Right lung (tissue), 10 donors: ENCODE measurements at places on chromosomes 6 and 20. TPM values are rescaled to one million over a fixed set of nuclear protein-coding genes. Genes with fewer than 3 reads are reported as not detected.

Gene TRIM10
- 0.34 TPM for polyA plus RNA-seq

Gene STX11
- 3.0 TPM for polyA plus RNA-seq

Gene MYCT1
- polyA plus RNA-seq = 38.1 TPM

Gene BPIFB4
- polyA plus RNA-seq = not detected

Gene SEL1L2
- not detected for polyA plus RNA-seq

Gene FOXS1
- polyA plus RNA-seq = 5.0 TPM

Gene SGK2
- polyA plus RNA-seq = 12.5 TPM

Gene ACTL10
- 0.54 TPM for polyA plus RNA-seq

- DNase-seq = no peak
These were observed 547.8 kb downstream of the TENT5A start for GRCh38 chr6:81204731-81205130.

GRCh38 chr6:28794175-28795002, 129.4 kb downstream of the TRIM27 start:
- no peak for DNase-seq

GRCh38 chr6:91824331-91824730, 1237.5 kb upstream of the MAP3K7 start:
- no peak for DNase-seq

DNA sequence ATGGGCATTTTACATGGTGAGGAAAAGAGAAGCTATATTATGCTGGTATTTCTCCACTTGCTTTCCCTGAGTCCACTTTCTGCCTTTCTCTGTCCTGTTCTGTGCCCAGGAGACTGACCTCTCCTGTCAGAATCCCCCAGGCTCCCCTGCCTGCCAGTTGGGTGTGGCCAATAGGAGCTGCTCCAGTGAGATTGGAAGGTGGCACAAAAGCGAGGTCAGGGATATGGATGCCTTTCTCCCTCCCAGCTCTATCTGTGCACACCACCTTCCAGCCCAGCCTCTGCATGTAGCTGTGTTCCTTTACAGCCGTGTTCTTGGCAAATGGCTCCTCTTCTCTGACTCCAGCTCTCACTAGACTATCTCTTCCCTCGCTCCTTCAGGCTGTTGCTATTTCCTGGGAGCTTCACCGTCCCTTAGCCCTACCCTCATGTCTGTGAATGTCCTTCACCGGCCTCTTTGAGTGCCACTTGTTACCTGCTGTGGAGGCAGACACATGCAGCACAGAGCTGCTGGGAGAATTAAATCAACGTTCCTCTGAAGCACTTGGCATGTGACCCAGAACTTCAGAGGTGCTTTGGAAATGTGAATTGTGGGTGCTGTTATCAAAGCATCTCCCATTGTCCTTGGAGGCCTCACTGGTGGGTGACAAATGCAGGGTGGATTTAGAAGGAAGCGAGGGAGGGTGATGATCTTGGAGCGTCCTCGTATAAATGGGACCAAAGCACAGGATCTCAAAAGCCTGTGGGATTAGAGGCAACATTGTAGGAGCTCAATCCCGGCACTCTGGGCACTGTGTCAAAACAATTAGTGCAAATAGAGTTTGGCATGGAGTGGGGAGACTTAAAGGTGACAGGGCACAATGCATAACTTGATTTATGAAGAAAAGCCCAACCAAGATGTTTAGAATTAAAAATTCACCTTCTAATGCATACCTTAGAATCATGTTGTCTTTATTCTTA, 28.9 kb upstream of the RALGAPA2 start:
- DNase-seq = no peak

GRCh38 chr6:89597988-89598387, 40.6 kb downstream of the LYRM2 start:
- DNase-seq = peak; percentile 32

DNA sequence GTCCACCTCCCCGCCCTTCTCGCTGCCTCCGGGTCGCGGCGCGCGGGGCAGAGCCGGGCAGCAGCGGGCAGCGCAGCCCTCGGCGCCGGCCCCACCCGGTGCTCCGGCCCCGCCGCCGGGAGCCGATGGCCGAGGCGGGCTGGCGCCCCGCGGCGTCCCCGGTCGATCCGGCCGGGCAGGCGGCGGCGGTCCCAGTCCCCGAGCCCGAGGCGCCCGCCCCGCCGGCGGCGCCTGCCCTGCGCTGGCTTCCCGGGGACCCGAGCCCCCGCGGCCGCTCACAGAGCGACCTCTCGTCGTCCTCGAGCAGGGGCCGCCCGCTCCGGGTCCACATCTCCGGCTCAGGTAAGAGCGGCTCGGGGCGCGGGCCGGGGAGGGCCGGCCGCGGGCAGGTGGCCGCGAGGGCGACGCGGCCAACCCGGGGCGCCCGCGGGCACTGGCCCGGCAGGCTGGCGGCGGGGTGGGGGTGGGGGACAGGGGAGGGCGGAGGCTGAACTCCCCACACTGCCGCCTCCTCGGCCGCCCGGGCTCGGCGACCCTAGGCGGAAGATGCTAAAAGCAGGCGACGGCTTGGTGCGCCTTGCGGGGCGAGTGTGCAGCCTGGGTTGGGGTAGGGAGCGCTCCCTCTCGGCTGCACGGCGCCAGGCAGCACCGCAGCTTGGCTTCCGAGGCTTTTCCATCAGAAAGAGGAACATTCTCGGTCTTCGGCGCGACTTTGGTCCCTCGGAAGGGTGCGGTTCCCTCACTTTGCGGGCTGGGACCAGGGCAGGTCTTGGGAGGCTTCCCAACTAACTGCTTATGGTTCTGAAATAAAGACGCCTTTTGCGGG, 25.6 kb upstream of the FUCA2 start:
- DNase-seq = no peak

GRCh38 chr6:87078983-87079616, 15.8 kb downstream of the CGA start:
- no peak for DNase-seq

DNA sequence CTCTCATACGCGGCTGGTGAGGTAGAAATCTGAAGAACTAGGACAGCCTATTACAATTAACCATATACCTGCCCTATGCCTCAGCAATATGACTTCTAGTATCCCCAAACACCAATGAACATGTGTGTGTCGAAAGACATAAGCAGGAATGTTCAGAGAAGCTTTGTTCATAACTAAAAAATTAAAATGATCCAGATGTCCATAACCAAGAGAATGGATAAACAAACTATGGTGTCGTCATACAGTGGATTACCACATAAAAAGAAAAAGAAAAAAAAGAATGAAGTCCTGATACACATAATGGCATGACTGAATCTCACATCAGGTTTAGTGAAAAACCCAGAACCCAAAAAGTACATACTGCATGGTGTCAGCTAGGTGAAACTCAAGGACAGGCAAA, 73.9 kb downstream of the MDN1 start:
- DNase-seq = no peak

DNA sequence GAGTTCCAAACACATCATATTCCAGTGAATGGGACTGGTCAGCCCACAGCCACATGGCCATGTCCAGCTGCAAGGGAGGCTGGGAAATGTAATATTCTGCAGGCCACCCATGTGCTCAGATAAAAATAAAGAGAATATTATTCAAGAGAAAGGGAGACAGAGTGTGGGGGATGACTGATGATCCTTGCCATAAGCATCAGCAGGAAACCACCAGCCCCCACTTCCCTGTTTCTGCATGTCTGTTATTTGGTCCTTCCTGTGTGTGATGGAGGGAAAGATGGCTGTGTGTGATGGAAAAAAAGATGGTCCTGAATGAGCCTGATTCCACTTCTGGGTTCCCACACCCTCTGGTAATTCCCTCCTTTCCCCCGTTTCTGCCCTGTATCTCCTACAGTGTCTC, 13.1 kb upstream of the RSPO4 start:
- DNase-seq = no peak

DNA sequence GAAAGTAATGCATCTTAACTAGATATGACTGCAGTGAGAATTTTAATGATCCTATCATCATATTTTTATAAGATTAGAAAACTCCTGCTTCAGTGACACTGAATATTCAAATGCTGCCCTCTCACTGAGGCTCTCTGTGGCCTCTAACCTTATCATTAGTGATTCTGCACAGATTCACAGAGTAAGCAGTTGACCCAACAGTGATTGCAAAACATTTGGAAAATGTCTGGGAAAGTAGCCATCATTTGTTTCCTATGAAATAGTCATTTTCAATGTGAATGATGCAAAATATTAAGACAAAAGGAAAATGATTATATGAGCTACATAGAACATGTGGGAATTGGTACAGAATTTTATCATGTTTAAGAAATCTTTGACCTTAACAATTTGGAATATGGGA, 210.3 kb downstream of the TBX18 start:
- peak; percentile 26 for DNase-seq

- DNase-seq = no peak
These were observed 61.3 kb downstream of the SAMD5 start for GRCh38 chr6:147569788-147570187.

DNA sequence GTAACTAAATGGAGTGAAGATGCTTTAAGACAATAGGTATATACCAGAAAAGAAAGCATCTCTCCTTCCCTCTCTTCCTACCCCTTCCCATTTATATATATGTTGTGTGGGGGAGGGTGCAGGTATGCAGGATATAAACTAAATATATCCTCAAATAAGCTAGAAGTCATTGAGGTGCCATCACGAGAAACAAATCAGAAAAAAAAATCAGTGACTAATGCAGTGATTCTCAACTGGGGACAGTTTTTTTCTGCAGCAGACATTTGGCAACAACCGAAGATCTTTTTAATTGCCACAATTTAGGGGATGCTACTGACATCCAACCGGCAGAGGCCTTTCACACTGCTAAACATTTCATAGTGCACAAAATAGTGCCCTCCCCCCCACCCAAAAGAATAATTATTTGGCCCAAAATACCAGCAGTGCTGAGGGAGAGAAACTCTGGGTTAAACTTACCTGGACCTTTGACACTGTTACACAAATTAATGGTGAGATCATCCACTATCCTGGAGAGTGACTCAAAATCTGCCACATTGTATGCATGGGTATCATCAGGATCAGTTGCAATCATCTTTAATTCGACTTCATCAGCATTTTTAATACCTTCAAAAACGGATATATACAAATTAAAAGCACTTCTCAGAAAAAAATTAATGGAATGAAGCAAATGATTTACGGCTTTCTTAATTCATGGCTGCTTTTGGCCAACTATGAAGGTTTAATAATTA, 55.0 kb downstream of the COL12A1 start:
- no peak for DNase-seq

DNA sequence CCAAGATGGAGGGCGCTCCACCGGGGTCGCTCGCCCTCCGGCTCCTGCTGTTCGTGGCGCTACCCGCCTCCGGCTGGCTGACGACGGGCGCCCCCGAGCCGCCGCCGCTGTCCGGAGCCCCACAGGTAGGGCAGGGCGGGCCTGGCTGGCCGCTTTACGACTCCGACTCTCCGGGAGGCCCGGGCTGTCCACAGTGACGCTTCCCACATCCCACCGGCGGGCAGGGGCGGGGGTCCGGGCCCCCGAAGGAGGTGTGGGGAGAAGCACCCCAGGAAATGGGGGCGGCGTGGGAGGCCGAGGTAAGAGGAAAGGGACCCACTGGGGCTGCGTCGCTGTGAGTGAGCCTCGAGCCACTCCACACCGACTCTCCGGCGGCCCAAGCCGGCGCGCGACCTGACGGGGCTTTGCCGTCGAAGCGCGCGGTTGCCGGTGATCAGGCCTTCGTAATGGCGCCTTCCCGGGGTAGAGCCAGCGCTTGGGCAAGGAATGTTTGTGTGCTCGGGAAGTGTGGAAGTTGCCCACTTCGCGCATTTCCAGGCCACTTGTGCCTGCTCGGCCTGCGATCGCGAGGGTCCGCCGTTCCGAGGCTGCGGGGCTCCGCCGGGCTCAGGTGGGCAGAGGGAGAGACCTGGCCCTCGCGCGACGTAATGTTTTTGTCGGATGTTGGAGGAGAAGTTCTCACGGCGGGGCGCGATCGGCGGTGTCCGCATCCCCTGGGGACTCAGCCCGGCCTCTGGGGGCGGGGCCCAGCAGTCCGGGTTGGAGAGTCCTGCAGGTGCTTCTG, 427 bp downstream of the GINM1 start:
- peak; percentile 55 for DNase-seq

DNA sequence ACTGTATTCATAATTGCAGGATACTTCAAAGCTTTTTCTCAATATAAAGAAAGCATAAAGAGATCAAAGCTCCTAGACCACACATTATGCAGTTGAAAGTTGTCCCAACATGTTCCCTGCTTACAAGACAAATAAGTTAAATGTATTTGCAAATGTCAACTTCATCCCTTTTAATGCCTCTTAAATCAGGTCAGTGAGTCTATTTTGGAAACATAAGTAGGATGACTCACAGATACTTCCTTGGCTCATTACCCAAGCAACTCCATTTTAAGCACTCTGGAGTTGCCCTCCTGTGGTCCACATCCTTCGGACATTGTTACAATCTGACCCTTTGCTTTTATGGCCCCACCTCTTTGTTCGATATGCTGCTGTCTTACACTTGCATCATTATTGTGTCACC, 162.0 kb downstream of the FAXC start:
- DNase-seq = no peak

GRCh38 chr20:59735917-59736316, 131.6 kb downstream of the PHACTR3 start:
- no peak for DNase-seq

DNA sequence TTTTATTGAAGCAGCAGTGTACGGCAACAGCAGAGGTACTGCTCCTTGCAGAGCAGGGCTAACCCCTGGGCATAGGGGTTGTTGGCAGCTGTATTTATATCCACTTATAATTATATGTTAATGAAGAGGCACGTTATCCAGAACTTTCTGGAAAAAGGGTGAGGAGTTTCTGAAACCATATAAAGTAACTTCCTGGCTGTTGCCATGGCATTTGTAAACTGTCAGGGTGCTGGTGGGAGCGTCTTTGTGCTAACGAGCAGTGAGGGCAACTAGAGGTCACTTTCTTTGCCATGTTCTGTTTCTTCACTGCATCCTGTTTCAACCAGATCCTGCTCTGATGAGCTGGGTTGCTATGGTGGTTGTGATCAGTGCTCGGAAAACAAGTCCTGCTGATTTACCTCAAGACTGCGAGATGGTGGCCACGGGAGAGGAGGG, 11.1 kb upstream of the ARFGEF2 start:
- DNase-seq = no peak

GRCh38 chr6:73528897-73529296, 8.1 kb upstream of the EEF1A1 start:
- DNase-seq = no peak

GRCh38 chr6:129607581-129608186, 102.3 kb downstream of the ARHGAP18 start:
- DNase-seq = no peak

- DNase-seq = no peak
These were observed 695.9 kb upstream of the SLC35B3 start for GRCh38 chr6:9131201-9131600.

GRCh38 chr6:108260126-108260808, 573 bp downstream of the SNX3 start:
- DNase-seq = peak; percentile 56

GRCh38 chr6:142756215-142756630, 188.8 kb downstream of the HIVEP2 start:
- no peak for DNase-seq

- DNase-seq = no peak
These were observed 501.8 kb upstream of the SULF2 start for GRCh38 chr20:48287021-48287494.

- DNase-seq = no peak
These were observed 28.4 kb downstream of the BRPF3 start for GRCh38 chr6:36224918-36225461.

DNA sequence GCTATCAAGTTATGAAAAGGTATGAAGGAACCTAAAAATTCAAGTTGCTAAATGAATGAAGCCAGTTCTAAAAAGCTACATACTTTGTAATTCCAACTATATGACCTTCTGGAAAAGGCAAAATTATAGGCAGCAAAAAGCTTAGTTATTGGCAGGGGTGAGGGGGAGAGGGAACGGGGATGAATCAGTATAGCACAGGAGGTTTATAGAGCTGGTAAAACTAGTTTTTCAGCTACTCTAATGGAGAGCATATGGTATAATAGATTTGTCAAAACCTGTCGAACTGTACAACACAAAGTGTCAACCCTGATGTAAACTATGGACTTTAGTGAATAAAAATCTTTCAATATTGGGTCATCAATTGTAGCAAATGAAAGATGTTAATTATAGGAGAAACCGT, 18.7 kb downstream of the MANEA start:
- DNase-seq = no peak
